T-helper 17 cell (primary cell): ENCODE measurements at places on chromosomes 4 and X.

DNA sequence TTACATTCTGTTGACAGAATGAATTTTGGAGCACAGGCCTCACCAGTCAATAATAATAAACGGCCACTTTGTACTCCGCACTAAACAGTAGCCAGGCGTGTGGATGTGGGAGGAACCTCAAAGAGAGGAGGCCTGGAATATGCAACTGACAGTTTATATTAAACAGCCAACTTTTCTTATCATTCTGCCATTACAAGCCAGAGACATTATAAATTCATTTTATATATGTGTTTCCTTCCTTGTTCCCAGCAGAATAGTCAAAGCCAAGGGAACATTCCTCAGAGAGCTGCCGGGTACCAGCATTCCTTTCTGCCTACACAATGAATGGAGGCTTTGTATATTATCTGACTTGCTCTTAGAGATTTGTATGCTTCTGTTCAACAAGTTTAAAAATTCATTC is 436.5 kb upstream of the FTHL17 start:
- DNase-seq = no peak

DNA sequence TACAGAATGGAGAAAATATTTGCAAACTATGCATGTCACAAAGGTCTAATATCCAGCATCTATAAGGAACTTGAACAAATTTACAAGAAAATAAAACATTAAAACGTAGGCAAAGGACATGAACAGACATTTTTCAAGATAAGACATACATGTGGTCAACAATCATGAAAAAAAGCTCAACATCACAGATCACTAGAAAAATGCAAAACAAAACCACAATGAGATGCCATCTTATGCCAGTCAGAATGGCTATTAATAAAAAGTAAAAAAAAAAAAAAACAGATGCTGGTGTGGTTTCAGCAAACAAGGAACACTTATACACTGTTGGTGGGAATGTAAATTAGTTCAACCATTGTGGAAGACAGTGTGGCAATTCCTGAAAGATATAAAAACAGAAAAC is 75.8 kb upstream of the IL13RA2 start:
- no peak for DNase-seq

GRCh38 chr4:53012738-53013137 is 150.6 kb downstream of the RASL11B start:
- no peak for DNase-seq

GRCh38 chr4:16117164-16117563 is 33.3 kb upstream of the PROM1 start:
- no peak for DNase-seq

DNA sequence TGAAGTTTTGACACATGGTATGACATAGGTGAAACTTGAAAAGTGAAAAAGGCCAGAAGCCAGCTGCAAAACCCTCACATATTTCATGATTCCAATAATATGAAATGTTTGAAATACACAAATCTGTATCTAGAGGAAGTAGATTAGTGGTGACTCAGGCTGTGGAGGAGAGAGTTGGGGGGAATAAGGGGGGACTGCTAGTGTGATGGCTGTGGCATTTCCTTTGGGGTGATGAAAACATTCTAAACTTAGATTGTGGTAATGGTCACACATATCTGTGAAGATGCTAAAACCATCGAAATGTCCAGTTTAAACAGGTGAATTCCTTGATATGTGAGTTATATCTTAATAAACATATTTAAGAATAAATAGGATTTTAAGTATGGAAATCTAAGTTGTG is 343.5 kb upstream of the SFRP2 start:
- no peak for DNase-seq

DNA sequence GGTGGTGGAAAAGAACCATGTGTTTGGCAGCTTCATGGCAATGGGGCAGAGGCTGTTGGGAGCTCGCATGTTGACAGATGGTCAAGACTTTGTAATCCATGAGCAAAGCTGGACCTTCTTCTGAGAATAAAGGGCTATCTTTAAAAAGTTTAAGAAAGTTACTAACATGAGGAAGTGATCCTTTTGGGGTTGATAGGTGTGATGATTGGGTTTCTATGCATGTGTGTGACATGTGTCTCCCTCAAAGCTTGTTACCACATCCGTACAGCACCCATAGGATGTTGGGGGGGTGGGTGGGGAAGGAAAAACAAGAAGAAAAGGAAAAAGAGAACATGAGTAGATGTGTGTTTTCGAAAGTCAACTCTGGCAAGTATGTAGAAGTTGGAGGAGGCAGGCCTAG is 123.0 kb upstream of the TLR3 start:
- DNase-seq = no peak

- DNase-seq = no peak
Measured at GRCh38 chr4:1767061-1767769, 25.9 kb upstream of the FGFR3 start.
